ENCODE measurements at places on chromosomes 4 and X.

DNA sequence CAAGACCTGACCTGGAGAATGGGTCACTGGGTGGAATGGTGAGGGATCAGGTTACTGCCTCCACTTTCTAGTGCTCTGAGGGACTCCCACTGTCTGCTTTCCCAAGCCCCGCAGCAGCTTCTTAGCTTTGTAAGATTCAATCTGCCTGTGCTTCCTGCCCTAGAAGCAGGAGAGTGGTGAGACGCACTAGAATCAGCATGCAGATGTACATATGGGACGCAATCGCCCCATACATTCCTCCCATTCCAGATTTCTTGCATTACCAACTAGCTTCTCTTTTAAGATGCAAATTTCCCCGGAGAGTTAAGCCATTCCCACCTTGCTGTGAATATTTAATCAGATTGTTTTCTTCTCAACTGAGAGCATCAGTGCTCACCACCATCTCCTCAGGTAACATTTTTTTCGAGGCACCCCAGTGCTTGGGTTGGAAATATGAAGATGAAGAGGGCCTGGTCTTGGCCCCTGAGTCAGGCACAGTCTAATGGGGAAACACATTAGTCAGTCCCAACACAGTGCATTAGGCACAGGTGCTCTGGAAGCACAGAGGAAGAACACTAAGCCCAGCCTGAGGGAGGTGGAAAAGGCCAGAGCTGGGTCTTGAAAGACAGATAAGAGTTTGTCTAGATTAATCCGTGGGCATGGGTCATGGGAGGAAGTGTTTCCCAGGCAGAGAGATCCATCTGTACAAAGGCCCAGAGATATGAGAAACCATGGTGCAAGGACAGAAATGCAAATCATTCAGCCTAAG is 66.7 kb upstream of the PRPS1 start:
- no peak for DNase-seq

DNA sequence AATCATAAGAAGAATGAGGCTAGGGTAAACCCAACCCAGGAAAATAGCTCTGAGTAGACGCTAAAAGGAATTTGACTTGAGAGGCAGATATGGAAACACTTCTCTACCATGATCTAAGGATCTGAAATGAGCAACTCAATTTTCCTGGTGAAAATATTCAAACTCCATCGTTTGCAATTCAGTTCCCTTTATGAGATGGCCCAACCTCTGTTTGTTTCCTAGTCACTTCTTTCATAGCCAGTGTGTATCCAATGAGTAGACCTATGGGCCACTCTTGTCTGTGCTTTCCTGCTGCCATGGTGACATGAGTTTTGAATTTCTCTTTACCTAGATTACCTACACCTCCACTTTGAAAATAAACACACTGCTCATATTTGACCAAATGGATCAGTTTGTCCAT is 176.2 kb upstream of the GPRIN3 start:
- no peak for DNase-seq

- DNase-seq, result no peak
These were observed 140.3 kb downstream of the PJA1 start for GRCh38 chrX:69024931-69025330.

- DNase-seq, result no peak
These were observed 221.9 kb upstream of the MBNL3 start for GRCh38 chrX:132710656-132711155.

DNA sequence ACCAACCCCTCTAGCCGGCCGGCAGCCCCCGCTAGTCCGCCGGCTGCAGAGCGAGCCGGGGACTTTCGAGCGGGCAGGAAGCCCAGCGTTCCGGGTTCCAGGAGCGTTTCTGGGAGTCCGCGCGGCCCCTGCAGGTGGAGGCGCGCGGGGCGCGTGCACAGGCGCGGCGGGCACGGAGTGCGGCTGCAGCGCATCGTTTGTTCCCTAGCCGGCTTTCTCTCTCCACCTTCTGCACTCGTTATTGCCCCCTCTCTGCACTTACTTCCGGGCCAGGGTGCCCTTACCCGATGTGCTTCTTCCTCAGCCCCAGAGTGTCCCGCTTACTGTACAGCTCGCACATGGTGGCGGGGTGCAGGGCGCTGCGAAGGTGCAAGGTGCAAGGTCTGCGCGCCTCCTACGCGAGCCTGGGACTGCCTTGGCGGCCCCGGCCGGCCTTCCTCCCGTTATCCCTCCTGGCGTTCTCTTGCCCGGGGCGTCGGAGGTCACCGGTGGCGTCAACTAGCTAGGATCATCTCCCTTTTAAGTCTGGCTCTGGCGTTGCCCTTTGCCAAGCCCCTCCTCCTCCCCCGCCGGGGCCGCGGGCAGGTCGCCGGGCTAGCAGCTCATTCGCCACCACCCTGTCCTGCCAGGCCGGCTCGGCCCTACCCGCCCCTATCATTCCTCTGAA is at the start of gene ETNPPL:
ETNPPL (minus strand) TSS at position 495 of the 667 bp plus-strand sequence; CDS start at position 340, 155 bp downstream.
- DNase-seq, result no peak

DNA sequence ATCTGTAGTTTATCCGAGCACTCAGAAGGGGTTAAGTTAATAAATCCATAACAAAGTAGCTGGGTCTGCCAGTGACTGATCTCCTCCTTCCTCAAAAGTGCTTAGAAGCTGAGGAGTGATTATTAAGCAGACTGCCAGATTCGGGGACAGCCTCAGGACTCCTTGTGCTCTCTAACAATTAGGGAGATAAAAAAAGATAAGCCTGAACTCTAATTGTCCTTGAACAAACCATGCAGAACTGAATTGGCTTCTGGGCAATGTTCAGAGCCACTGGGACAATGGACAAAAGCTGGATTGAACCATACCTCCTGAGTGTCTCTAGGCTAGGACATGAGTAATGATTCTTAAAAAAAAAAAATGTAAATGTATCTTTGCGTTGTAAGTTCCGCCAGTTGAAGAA is 22.7 kb upstream of the GRPR start:
- no peak for DNase-seq

DNA sequence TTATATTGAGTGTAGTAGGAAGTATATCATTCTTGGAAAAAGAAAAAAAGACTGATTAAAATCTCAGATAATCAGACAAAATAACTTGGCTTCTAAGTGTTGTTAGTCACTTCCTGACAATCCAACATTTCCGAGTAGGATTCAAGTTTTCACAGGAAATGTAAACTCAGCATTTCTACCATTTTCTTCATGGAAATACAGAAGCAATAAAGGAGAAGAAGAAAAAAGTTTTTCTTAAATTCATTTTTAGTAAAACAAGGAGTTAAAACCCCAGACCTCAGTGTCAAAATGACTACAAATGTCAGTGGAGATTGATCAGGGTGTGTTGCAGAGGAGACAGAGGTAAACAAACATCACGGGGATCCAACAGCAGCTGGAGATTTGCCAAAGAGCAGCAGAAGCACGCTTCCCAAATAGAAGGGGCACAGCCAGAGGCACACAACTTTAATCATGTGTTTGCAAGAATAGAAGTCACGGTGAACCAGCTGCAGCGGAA is 129.3 kb upstream of the FAM9B start:
- no peak for DNase-seq

DNA sequence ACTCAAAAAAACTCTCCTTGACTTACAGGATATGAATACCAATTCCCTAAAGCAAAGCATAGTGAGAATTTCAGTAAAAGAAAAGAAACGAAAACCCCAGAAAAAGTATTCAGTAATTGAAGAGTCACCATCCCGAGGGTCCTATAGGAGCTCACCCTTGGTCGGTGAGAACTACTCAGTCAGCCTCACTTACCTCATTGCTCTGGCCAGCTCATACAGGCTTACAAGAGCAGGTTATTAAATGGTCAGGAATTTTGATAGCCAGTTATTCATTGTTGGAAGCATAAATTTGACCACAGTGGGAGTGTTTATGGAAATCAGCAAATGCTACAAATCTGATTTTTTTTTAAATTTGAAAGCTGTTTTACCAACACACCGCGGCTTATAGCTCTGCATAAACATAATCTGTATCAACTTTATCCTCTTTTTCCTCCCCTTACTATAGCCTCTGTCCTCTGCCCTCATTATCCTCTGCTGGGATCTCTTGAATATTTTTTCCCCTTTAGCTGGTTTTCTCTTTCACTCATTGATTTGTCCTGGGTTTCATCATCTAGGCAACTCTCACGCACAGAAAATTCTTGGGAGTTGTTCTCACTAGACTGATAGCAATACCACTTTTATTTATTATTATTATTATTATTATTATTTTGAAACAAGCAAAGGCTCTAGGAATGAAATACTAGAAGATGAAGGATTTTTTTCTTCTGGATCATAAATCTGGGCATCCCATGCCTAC is 11.0 kb upstream of the CXCL2 start:
- no peak for DNase-seq

DNA sequence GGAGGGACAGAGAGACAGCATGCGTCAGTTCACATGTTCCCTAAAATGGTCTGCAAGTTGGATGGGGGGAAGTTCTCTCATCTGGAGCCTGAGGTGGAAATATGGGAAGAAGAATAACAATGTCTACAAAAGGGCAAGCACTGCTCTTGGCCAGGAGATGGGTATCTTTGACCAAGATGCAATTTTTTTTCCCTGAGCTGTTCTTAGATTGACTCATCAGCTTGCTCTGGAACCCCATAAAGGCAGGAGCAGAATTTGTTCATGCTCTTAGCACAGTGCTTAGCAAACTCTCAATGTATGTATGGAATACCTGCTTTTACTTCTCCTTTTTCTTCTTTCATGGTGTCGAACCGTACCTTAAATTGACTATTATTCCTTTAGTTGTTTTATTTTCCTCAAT is 90.5 kb upstream of the ZNF827 start:
- DNase-seq, result no peak

DNA sequence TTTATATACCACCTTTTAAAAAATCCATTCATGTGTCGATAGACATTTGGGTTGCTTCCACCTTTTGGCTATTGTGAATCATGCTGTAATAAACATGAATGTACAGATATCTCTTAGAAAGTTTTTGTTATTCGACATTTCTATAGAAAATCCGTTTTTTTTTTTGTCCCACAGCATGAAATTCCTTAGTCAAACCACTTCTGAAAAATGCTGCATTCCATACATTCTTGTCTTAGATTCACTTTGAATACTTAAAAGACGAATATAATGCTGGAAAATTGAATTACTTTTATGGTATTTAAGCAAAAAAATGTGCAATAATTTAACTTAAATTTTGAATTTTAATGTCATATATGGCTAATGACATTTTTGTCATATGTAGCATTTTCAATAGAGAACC is 1345.5 kb downstream of the TECRL start:
- DNase-seq, result no peak

- no peak for DNase-seq
These were observed 421.2 kb upstream of the TENM3 start for GRCh38 chr4:181822005-181822375.

GRCh38 chr4:600850-601515 is 24.4 kb upstream of the PDE6B start:
- no peak for DNase-seq

DNA sequence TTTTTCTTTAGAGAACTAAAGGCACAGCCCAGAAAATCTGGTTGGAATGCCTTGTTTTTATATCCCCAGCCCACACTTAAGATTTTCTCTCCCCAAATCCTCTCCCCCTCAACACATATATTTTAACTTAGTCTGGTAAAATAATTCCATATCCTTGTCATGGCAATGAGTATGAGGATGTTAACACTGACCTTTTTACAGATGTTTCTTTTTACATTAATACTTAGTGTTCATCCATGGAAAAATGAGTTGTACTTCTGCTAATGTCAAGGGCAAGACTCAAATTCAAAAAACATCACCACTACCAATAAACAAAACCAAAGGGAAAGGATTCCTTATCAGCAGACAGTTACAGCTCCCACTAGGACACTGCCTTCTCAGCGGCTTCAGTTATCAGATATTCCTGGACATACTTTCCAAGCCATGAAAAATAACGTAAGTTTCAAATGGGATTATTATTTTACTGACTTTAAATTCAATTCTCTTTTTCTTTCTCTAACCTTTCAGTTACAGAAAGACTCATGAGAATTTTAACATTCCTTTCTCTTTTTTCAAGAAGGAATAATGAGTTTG is 83.3 kb downstream of the RASL11B start:
- DNase-seq, result peak; percentile 36

DNA sequence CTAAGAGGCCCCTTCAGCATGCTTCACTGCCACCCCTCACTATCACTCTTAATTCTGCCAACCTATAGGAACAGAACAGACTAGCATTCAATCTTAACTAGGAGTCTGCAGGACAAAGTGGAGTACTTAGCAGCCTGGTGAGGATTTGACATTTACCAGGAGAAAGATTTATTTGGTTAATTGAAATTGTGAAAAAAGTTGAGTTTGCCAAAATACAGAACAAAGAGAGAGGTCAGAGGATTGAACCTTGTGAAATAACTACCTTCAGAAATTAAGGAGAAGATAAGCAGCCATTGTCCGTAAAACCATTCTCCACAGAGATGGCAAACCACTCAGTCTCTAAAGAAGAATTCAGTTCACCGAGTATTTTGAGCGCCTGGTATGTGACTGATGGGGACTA is 41.8 kb upstream of the IQCM start:
- DNase-seq, result no peak

DNA sequence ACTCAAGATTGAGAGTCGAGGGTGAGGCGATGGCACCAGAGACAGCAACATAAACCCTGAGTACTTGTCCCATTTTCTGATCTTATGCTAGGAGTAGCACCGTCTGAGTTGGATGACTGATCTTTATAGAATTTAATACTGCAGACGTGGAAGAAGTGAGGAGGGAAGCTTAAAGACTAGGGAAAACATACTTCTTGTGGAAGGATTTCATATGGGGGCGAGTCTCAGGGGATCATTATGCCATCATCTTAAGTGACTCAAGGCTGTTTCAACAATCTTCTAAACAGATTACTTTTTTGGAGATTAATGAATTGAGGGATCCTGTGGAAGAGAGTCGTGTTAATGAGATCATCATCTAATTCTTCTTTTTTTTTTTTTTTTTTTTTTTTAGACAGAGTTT is 17.2 kb upstream of the FAT1 start:
- no peak for DNase-seq

DNA sequence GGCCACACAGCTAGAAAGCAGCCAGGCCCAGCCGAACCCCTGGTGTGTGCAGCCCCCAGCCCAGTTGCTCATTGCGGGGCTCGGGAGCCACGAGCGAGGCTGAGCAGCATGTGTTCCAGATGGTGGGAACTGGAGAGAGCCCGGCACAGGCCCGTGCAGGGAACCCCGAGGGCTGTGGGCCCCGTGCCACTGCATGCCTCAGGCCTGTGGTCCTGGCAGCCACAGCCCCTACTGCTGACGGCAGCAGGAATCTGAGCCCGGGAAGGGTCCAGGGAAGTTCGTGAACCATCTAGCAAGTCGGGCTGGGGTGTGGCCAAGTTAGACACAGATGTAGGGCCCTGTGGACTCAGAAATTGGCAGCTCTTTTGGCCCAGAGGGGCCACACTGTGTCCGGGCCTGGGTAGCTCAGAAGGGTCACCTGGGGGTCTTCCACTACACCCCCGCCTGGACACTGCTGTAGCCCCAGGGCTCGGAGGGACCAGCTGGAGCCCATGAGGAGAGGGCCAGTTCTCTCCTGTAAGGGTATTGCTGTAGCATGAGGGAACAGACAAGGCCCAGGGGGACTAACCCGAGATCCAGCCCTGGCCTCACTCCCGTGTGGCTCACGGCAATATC is 12.1 kb downstream of the HTRA3 start:
- DNase-seq, result no peak
